BE2C (cell line): ENCODE measurements at places on chromosomes 2 and 18.

GRCh38 chr18:54690198-54690597, 99.2 kb downstream of the DYNAP start:
- DNase-seq = no peak

GRCh38 chr2:9803023-9803805, 40.1 kb upstream of the TAF1B start:
- DNase-seq = no peak

DNA sequence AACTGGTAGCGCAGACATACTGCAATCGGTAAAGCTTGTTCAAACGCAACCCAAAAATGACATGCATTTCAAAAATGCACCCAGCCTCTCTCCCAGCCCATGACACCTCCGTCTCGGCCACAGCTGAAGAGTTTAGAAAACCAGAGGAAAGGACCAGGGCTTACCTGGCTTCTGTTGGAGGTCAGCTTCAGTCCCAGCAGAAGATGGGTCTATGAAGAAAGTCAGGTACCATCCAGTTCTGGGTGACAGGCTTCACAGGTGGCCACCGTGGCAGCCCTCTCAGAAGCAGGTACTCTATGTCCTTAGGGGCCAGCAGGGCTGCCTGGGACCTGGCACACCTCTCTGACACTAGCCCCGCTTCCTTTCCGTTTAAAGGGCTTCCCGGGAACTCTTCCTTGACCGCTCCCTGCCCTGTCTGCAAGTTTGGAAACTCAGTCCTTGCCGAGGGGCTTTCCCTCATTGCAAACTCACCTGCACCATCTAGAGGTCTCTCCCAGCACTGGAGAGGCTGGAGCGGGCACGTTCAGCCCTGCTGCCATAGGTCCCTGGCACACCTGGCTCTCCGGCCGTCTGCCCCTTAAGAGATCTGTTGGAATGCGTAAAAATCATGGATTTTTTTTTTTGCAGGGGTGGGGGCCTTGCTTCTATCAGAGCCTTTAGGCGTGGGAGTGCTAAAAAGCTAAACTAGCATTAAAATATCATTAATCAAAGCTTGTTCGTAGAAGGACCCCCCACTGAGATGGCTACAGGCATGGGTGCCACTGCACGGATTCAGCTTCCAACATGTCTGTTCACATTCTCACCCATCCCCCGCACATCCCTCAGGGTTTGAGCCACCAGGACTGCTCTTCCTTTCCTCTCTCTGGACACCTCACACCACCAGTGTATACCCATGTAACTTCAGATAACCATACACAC, at the start of gene EDAR:
Gene EDAR, minus strand, starts transcription at position 425 of the 918 bp plus-strand sequence. CDS start 58,206 bp downstream, outside the sequence.
- peak; percentile 47 for DNase-seq

DNA sequence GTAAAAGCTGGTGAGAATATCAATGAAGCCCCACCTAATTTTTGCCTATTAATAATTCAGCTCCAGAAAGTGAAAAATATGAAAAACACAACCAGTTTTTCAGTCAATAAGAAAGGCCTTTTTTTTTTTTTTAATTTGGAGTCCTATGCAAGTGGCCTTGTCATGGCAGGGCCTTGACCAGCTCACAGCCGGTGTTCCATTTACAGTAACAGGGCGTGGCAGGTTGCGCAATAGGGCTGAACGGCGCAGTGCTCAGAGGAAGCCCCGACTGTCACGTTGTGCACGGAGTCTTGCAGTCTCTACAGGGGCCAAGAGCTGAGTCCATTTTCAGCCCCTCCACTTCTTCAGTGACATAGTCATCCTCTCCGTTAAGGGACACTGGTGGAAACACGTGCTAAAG, 184.1 kb upstream of the FN1 start:
- DNase-seq = no peak

- no peak for DNase-seq
These were observed 127.4 kb upstream of the AQP4 start for GRCh38 chr18:26992926-26993325.

DNA sequence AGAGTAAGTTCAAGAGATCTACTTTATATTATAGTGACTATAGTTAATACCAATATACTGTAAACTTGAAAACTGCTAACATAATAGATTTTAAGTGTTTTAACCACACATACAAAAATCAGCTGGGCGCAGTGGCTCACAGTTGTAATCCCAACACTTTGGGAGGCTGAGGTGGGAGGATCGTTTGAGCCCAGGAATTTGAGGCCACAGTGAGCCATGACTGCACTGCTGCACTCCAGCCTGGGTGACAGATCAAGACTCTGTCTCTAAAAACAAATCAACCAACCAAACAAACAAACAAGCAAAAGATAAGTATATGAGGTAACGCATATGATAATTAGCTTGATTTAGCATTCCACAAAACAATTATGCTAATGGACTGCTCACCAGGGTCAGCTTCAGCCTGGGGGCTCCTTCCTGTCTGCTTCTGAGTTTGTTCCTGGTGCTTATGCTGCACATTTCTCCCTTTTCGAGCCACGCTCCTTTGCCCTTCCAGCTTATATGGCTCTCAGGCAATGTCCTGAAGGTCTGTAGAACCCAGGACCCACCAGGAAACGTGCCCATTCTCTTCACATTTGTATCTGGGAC, 357.6 kb downstream of the EN1 start:
- no peak for DNase-seq

DNA sequence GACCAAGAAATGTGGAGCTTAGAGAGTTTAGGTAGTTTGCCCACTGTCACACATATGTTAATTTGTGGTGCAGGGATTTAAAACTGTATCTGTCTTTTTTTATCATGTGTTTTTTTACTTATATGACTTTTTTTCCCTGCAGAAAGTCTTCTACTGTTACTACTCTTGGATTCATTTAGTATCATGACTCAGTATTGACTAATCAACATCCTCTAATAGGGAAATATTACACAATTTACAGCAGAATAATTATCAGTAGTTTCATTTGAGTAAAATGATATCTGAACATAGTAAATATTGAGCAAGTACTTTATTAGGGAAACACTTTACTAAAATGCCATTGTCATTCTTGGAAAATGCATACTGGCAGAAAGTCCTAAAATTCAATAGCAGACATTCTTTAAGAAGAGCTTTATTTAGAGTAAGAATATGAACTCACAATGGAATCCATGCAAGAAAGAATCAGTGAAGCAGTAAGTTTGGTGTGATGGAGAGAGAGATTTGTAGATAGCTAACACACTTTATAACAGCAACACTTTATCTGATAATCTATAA, 425.9 kb upstream of the SLC8A1 start:
- no peak for DNase-seq

DNA sequence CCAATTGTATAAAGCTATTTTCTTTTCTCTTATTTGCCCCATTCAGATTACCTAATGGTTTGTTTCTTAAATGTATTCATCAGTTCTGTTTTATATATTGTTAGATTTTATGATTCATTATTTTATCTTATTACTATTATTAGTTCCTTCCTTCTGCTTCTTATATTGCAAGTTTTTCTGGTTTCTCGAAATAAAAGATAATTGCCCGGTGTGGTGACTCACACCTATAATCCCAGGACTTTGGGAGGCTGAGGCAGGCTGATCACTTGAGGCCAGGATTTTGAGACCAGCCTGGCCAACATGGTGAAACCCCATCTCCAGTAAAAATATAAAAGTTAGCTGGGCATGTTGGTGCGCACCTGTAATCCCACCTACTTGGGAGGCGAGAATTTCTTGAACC, 37.8 kb downstream of the ANTXR1 start:
- no peak for DNase-seq

- no peak for DNase-seq
These were observed 1242.3 kb upstream of the CELF4 start for GRCh38 chr18:38807915-38808314.

- DNase-seq = no peak
These were observed 24.8 kb downstream of the SP3 start for GRCh38 chr2:173940208-173941020.

GRCh38 chr2:230797515-230798495, 66.9 kb upstream of the ITM2C start:
- DNase-seq = no peak

- DNase-seq = no peak
These were observed 7.9 kb downstream of the TMEFF2 start for GRCh38 chr2:192186806-192187205.

GRCh38 chr2:66024391-66024790, 410.5 kb upstream of the MEIS1 start:
- DNase-seq = no peak

- DNase-seq = no peak
These were observed 127.4 kb downstream of the DPP4 start for GRCh38 chr2:161946489-161947107.

GRCh38 chr2:200159357-200159707, 147.2 kb upstream of the SPATS2L start:
- no peak for DNase-seq

DNA sequence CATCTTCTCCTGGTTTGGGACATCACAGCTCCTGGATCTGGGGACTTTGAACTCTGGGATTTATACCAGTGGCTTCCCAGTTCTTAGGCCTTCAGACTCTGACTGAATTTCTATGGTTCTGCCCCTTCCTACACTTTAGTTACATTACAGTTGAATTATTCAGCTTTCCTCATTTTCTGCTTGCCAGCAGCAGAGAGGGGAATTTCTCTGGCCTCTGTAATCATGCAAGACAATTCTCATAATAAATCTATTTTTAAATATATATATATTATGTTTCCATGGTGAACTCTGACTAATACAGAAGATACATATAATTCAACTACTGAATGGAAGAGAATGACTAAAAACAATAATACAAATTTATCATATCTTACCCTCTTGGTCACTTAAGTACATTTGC, 1478.6 kb upstream of the ACVR2A start:
- no peak for DNase-seq

DNA sequence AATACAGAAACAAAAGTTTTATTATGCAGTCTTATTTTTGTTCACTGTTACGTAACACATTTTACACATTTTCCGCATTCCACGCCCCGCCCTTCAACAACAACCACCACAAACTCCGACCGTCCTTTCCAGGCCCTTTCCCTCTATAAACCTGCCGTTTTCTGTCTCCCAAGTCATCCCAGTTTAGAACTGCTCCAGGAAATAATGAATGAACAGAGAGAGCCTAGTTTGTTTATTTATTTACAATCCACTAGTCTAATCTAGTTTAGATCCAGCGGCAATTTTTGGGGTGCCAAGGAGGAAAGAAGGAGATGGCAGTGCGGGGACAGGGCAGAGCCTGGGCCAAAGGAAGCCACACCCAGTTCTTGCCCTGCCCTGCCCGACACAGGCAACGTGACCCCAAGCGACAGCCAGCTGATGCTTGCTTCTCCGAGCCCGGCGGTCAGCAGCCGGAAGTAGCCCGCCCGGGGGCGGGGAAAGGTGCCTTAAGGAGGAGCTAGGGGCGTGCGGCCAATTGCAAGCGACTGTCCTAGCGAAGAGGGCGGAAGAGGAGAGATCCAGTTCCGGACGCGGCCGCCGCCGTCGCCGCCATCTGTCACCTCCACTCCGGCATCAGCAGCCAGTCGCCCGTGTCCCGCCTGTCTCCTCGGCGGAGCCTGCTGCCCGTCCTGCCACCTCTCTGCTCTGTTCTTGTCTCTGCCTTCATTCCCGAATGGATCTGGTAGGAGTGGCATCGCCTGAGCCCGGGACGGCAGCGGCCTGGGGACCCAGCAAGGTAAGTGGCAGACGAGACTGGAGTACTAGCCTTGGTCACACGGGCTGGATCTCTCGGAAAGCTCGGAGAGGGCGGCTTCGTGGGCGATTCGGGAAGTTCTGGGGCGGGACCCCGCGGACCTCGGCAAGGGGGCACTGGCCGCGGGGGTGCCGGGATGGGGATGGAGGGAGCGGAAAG, at the start of gene RIOK3:
Gene RIOK3, plus strand, starts transcription at position 560 of the 952 bp plus-strand sequence. Its CDS starts 153 bp downstream, at position 713.
- peak; percentile 91 for DNase-seq

- no peak for DNase-seq
These were observed 447.3 kb downstream of the KCNJ3 start for GRCh38 chr2:155145758-155146229.

GRCh38 chr2:231277962-231278361, 79.5 kb downstream of the ARMC9 start:
- no peak for DNase-seq

DNA sequence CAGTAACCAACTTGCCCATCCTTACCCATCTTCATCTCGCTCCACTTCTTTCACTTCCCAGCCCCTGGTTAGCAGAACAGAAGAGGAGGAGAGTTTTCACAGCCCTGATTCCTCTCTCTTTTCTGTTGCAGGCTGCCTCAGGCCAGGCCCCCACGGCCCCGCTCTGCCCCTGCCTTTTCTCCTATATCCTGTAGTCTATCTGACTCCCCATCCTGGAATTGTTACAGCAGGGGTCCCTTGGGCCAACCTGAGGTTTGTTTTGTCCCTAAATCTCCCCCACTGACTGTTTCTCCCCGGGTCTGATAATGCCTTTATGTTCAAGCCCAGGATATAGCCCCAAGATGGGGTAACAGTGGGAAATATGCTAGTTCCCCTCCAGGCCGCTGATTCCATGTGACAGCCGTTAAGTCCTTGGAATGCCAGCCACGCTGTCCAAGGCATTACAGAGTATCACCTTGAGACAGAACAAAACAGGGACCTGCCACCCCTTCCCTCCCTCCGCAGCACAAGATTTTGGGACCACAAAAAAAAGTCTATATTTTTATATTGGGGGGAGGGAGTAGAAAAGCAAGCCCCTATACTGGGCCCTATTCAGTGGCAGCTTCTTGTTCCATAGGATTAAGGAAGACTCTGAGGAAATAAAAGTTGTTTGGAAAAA, 1.4 kb downstream of the OST4 start:
- DNase-seq = no peak

DNA sequence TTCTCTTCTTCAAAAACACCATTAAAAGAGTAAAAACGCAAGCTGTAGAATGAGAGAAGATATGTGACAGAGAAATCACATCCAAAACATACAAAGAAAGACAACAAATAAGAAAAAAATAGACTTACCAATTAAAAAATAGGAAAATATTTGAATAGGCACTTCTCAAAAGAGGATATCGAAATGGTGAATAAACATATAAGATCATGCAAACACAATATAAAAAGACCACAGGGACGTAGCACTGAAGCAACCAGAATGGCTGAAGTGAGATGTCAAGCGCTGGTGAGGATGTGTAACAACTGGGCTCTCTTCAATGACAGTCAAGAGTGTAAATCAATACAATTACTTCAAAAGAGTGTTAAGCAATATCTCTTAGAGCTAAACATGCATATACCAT, 202.3 kb downstream of the ZBTB7C start:
- no peak for DNase-seq

DNA sequence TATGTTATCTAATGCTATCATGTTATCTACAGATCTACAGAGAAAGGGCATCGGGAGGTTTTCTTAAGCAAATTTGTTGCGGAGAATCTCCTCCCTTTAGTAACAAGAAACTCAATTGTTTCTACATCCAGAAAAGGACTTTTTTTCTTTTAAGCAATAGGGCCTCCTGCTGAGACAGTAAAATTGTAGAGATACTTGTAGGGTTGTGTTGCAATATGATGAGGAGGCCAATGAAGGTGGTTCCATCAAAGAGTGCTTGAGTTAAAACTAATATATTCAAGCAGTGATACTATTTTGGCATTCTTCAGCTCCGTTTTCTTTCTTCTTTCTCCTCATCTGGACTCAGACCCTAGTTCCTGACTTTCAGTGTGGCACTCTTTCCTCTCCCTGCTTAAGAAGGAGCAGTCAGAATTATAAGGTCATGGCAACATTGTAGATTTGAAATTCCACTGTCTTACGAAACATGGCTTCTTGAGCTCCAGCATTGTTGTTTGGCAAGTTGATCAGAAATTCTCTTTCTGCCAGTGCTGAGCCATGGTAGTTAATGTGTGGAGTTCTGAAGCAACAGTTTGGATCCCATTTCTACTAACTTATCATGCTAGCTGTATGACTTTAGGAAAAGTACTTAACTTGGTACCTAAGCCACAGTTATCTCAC, 202.0 kb upstream of the SLC14A2 start:
- DNase-seq = no peak

- DNase-seq = no peak
These were observed 13.3 kb downstream of the CNOT11 start for GRCh38 chr2:101265893-101266499.
